ENCODE measurements at places on chromosomes 13 and 19.

DNA sequence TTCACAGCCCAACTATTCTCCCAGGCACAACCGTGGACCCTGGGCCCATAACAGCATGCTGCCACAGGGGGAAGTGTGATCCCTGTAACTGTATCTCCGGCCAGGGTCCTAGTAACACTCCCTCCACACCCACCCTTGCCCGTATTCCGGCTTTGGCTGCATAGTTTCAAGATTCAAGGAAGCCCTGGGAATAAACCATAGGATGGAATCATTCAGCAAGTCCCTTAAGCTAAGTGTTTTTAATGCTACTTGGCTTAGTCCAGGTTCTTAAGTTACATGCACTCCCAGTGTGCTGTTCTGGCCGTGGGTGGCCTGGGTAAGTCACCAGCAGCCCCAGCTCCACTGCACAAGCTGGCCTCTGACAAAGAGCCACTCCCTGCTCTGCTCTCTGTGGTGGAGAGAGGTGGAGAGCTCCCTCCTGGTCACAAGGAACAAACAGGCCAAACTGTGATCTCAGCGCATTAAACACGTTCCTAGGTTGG lies 532.4 kb upstream of the SGCG start:
- no peak for DNase-seq

GRCh38 chr13:22757530-22758120 lies 423.2 kb upstream of the SGCG start:
- DNase-seq, result no peak

DNA sequence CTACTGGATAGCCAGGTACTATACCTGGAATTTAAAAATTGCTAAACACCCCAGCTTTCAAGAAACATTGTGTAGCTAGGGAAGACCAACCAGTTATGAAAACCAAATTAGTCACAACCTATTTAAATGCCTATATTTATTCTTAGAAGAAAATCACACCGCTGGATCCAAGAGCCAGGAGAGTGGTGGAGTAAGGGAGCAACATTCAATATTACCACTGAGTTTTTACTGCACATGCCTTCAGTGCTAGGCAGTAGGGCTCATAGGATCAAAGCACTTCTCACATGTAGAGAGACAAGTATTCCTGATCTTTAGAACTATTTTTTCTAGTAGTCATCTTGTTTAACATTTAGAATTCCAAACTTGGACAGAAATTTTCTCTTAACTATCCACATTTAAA lies 11.2 kb downstream of the ITM2B start:
- DNase-seq, result no peak

DNA sequence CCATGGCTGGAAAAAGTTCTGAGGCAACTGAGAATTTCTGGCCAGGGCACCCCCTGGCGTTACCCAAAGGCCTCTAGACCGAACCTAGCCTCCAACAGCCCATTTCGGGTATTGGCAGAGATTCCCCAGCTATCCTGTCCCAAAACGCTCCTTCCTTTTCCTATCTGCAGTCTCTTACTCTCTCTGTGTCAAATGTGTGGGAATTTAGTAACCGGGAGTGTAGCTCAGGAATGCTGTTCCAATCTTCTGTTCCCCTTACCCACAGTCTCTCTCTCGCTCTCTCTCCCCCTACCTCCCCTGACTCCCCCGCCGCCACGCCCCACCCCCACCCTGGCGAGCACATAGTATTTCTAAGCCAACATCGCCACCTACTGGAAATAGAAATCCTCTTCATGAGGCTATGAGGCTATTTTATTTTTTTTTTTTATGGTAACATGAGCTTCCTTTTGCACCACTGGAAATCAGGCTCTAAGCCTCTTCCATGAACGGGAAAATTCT lies 27.0 kb downstream of the OXGR1 start:
- DNase-seq, result no peak

DNA sequence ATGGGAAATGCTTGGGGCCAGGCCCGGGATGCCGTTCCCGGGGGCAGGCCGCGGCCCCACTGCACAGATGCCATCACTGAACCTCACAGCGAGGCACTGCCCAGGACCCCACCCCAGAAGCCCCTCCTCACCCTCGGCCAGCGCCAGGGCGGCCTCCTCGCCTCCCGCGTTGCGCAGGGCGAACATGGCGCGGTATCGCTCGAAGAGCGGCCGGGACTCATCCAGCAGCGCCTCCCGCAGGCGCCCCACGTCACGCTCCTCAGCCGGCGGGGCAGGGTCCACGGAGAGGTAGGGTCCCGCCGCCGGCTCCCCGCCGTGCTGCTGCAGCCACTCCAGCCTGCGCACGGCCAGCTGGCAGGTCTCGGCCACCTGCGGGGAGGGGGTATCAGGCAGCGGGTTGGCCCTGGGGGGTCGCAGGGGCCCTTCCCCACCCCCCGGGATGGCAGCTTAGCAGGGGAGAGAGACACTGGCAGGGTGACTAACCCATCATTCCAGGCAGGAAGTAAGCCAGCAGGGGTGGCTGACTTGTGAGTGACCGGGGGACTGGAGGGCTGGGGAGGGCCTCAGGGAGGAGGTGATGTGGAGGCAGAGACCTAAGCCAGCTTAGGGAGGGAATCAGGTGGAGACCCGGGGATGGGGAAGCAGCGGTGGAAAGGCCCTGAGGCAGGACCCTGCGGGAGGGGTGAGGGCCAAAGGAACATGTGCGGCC lies 8.2 kb downstream of the DOHH start:
- no peak for DNase-seq

- DNase-seq, result no peak
These were observed 490.5 kb downstream of the MYO16 start for GRCh38 chr13:109119896-109120295.

GRCh38 chr19:295687-296370 lies 4.6 kb upstream of the PLPP2 start:
- DNase-seq, result no peak

DNA sequence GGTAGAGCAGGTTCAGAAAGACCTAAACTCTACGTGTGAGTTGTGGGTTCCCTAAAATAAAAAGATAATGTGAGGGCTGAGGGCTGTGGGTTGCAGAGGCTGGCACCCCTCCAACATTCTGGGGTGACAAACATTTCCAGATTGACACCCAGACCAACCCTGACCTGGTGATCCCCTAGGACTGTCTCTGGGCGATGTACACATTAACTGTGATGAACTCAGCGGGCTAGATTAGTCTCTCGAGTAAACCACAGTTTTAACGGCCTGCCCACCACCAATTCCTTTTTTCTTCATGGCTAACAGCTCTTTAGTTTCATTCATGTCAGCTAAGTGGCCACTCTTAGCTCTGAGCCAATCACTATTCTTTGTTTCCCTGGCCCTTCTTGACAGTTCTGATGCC lies 24.8 kb downstream of the SIAH3 start:
- no peak for DNase-seq

- DNase-seq, result no peak
These were observed 10.8 kb upstream of the RANBP3 start for GRCh38 chr19:5988517-5989387.

DNA sequence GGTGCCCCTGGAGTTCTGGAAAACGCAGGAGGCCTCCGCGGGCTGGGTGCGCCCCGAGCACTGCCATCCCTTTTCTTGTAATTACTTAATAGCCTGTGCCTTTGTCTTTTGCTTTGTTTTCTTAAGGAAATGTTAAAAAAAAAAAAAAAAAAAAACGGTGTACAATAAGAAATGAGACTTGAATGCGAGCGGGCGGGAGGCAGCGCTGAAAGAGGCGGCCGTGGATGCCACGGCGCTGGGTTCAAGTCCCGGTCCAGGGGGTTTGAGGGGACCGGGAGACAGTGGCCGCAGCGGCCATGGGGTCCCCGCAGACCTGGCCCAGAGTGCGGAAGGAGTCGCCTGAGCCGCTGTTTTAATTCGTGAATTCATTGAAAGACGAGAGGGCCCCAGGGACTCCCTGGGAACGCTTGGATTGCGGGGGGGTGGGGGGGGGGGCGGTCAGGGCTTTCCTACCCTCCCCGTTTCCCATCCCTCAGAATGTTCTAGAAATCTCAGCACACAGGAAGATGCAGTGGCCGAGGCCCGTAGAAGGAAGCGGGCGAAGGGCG lies 349.2 kb upstream of the ARGLU1 start:
- no peak for DNase-seq

GRCh38 chr13:99659226-99659625 lies 158.0 kb downstream of the TM9SF2 start:
- DNase-seq, result no peak

GRCh38 chr19:18941628-18942354 lies 774 bp upstream of the HOMER3 start:
- no peak for DNase-seq

DNA sequence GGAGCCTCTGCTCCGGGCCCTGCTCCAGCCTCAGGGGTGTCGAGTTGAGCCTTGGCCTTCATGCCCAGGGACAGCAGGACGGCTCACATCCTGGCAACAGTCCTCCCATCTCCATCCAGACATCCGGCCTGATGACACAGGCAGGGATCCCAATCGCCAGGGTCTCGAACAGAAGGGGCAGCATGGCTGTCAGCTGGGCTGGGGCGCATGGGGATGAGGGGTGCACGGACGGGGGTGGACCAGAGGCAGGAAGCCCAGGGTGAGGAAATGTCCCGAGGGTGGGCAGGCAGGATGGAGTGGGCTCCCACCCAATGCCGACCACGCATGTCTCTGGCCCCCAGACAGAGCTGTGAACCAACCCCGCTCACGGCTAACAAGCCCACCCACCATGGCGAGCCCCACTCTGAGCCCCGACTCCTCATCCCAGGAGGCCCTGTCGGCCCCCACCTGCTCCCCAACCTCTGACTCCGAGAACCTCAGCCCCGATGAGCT lies 16.2 kb downstream of the EVI5L start:
- no peak for DNase-seq

- DNase-seq, result no peak
These were observed 119.7 kb downstream of the ABCC4 start for GRCh38 chr13:95181586-95181985.

- no peak for DNase-seq
These were observed 103.0 kb downstream of the KL start for GRCh38 chr13:33119022-33119781.

- no peak for DNase-seq
These were observed 3.8 kb downstream of the LENG1 start for GRCh38 chr19:54155694-54156093.

DNA sequence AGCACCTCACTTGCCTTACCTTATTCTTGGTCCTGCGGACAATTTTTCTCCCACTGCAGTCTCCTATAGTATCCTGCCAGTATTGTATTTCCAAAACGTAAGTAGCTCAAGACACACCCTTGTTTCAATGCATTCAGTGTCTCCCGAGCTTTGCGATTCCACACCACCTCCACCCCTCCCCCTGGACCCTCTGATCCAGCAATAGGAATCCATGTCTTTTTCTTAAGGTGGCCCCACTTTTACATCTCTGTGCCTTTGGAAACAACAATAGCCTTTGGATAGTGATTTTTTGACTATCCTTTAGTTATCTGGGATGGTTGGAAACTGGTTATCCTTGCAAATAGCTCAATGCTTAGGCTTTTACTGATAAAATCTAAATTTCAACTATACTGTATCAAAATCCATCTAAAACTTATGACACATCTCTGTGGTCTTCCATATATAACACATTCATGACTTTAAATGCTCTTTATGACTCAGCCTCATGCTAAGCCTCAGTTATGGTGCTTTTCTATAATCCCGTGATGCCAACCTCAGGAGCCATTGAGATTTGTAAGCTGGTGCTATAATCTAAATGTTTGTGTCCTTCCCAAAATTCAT lies 27.1 kb downstream of the FAM216B start:
- no peak for DNase-seq

GRCh38 chr19:10353793-10354391 lies 14.5 kb upstream of the ICAM3 start:
- DNase-seq, result no peak

DNA sequence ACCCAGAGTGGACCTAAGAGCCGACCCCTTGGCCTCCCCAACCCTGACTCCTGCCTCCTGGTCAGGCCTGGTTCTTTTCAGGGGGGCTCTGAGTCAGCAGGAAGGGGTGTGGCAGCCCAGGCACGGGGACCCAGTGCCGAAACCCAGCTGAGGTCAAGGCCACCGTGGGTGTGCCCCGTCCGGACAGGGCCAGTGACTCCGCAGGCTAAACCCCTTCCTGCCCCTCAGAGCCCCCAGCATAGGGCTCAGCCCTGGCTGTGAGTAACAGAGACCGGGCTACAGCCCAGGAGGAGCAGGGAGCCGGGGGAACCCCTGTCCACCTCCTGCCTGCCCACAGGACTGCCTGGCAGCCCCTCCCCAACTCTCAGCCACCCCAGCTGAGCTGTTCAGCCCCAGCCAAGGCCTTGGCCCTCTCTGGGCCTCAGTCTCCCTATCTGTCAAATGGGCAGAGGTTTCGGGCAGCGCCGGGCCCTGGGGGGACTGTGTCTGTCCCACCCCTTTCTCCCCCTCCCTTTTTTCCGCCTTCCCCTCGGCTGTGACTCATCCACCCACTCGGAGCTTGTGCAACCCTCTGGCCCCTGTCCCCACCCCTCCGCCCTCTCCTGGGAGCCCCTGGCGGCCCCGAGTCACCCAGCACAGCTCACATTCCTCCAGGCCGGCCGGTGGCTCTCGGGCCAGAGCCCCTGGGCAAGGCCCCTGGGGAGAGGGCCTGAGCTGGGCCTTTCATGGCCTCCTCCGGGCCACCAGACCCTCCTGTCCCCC lies 8.6 kb downstream of the ZBTB7A start:
- no peak for DNase-seq

GRCh38 chr19:48630296-48631063 lies 6.7 kb downstream of the DBP start:
- DNase-seq, result no peak

GRCh38 chr13:21071015-21071414 lies 9.6 kb upstream of the LATS2 start:
- no peak for DNase-seq

DNA sequence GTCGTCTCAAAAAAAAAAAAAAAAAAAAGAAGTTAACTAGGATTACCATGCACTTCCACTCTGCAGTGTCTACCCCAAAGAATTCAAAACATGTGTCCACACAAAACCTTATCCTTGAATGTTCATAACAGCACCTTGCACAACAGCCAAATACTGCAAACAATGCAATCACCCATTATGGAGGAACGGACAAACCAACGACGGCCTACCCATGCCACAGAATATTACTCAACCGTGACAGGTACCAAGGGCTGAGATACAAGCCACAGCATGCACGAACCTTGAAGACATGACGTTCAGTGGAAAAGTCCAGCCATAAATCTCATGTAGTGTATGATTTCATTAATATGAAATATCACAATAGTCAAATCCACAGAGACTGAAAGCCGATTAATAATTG lies 3.0 kb upstream of the SHISA7 start:
- DNase-seq, result no peak

- DNase-seq, result no peak
These were observed 813 bp downstream of the ZNF284 start for GRCh38 chr19:44072543-44073401.

DNA sequence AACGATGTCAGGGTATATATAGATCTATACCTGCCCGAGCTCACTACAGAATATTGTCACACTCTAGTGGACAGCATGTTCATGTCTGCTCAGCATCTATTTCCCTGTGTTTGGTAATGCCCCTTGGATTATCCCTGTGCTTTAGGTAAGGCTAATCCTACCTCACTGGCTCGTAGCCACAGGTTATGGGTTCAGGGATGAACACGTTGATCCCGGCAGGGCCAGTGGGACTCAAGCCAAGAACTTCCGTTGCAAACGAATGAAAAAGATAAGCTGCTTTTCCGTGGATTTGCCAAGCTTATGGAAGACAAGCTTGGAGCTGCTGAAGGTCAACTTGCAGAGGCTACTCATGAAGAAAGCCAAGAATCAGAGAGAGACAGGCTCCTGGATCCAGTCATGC lies 400.0 kb upstream of the TSHZ3 start:
- DNase-seq, result no peak

- no peak for DNase-seq
These were observed at the start of gene TOMM40 for GRCh38 chr19:44891016-44891882. Gene TOMM40 (plus strand): TSS chr19:44891254. CDS start chr19:44891416, 162 bp downstream.
